ENCODE measurements at places on chromosomes 5 and 9. TPM values are rescaled to one million over a fixed set of nuclear protein-coding genes. Genes with fewer than 3 reads are reported as not detected.
A peak's percentile ranks its signal among the peaks of the same experiment; 100 is the strongest.

GRCh38 chr5:141825791-141826560 lies 52.2 kb downstream of the PCDH1 start:
- H3K4me1 ChIP-seq, result no peaks in the 10 kb centered on the region
- DNase-seq, result no peak
- no peaks in the 10 kb centered on the region for H3K36me3 ChIP-seq
- H3K27me3 ChIP-seq, result no peaks in the 10 kb centered on the region
- H3K4me3 ChIP-seq, result no peak overlapping the region

DNA sequence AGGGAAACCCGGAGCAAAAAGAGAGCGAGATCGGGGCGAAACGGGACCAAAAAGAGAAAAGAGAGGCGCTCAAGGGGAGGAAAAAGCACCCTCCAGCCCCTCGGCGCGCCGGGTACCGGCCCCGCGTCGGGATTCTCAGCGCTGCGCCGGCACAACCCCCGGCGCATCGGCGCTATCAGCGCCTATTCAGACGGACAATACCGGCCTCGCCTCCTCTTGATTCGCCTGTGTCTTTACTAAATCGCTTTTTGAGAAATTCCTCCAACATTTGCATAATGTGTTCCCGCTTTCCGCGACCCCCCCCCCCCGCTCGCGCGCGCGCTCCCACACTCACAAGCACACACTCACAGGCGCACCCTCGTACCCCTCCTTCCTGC lies 578 bp downstream of the LHX6 start:
- H3K4me3 ChIP-seq, result peak overlapping the region; percentile 27
- H3K36me3 ChIP-seq, result no peaks in the 10 kb centered on the region
- DNase-seq, result no peak
- H3K27me3 ChIP-seq, result peaks cover 82% of the 10 kb centered on the region
- H3K27ac ChIP-seq, result peak overlapping the region; percentile 55

GRCh38 chr9:136300866-136301265 lies 3.0 kb downstream of the CCDC187 start:
- H3K4me3 ChIP-seq, result no peak overlapping the region
- no peaks in the 10 kb centered on the region for H3K36me3 ChIP-seq
- H3K27me3 ChIP-seq, result peaks cover 18% of the 10 kb centered on the region
- no peak overlapping the region for H3K27ac ChIP-seq
- no peaks in the 10 kb centered on the region for H3K4me1 ChIP-seq

DNA sequence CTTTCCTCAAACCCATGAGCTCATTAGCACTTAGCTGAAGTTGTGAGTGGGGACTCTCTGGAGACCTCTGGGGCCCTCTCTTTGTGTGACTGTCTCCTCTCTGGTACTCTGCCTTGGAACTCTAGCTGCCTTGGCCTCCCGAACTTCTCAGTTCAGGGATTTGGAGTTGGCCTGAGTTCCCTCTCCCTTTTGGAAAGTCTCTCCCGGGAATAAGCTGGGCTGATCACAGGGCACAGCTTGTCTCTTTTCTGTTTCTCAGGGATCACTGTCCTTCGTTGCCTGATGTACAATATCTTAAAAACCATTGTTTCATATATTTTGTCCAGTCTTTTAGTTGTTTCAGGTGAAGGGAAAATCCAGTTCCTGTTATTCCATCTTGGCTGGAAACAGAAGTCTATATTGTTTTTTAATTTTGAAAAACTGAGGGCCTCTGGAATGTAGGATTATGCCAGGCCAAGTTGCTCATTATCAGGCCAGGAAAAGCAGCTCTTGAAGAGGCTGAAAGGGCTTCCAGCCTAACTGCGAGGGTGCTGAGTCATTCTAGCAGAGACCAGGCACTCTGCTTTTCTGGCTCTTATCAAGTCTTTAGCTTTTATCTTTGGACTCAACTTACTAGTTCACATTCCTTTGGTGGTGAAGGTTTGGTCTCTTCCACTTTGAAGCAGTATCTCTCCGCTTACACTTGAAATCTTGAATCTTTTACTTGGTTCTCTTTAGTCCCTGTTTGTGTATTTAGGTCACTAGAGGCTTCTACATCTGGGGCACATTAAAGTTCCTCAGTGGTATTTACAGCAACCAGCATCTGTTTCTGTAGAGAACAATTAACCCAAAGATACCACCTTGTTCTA lies 8.4 kb upstream of the RGS3 start:
- peak; percentile 74 for DNase-seq
- no peaks in the 10 kb centered on the region for H3K27me3 ChIP-seq
- peak overlapping the region; percentile 85 for H3K27ac ChIP-seq
- no peaks in the 10 kb centered on the region for H3K4me1 ChIP-seq

The CCL27 gene
- total RNA-seq, result not detected
